ENCODE measurements at places on chromosomes 2 and 18.
A peak's percentile ranks its signal among the peaks of the same experiment; 100 is the strongest.

DNA sequence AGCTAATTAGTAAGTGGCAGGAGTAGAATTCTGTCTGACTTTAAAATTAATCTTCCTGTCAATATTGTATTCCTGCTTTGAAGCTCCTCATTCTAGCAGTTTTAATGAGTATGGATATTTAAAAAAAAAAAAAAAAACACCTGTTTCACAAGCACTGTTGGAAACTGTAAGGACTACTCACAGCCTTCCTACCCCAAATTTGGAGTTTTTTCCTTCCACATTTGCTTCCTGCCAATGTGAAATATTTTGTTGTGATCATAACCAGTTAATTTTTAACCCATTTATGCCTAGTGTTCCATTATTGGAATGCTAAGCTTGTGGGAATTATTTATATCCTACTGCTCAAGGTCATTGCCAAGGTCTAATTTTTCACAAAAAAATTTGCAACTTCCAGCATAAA is 36.1 kb upstream of the SCYGR2 start:
- no peak for DNase-seq

DNA sequence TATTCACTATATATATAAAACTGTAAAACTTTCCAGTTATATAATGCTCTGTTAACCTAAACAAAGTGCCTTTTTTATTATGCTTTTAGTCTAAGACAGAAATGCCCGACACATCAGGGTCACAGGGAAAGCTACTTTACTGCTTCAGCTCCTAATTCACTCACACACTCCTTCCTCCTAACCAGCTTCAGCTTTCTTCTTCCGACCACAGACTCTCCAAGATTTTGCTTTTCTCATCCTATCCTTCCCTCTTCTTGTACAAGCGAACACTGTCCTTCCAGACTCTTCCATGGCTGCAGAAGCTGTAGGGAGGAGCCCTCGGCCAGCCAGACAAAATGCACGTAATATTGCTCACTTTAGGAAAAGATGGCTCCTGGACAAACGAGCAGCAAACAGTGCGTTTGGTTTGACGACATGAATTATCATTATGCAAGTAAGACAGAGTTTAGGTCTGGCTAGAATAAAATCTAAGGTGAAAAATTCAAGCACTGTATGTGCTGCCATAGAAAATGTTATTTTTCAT is 47.5 kb upstream of the HNRNPA3 start:
- no peak for DNase-seq

- DNase-seq, result no peak
These were observed 65.0 kb downstream of the SLC4A5 start for GRCh38 chr2:74278176-74278575.

GRCh38 chr2:234158812-234159211 is 108.3 kb downstream of the SPP2 start:
- no peak for DNase-seq

- no peak for DNase-seq
These were observed 197.3 kb downstream of the CELF4 start for GRCh38 chr18:37368110-37368954.

DNA sequence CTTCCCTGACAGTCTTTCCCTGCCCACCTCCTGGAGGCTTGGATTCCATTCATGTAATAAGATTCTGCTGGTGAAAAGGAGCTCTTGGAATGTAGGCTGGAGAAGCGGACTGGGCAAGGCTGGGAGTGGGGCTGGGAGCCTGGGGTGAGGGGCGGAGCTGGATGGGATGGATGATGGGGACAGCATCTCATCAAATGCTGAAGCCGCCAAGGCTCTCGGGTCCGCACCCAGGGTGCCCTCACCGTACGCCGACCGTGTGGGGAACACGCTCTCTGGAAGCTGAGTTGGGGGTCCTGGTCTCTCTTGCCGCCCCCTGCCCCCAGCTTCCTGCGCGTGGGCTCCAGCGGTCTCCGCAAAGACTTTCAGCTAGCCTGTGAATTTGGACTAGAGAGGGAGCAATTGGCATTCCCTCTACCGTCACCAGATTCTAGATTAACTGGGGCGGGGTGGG is 9.1 kb downstream of the RAX start:
- DNase-seq, result peak; percentile 59

- no peak for DNase-seq
These were observed 56.6 kb downstream of the STK39 start for GRCh38 chr2:168190590-168191336.

DNA sequence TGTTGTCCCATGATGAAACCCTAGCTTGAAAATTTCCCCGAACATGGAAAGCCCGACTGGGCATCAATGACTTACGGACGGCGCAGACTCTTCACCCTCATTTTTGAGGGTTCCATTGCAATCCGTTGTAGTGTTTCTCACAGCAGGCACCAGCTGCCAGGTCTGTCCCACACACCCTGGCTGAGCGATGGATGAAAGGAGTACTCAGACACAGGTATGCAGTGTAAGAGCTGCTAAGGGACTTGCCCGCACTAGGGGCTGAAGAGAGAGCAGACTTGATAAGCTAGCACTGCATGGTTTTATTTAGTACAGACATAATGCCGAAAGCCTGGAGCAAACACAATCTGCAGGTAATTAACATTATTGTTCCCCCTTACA is 15.8 kb downstream of the DYNAP start:
- peak; percentile 49 for DNase-seq

- DNase-seq, result no peak
These were observed 139.4 kb upstream of the HDAC4 start for GRCh38 chr2:239540174-239540573.

DNA sequence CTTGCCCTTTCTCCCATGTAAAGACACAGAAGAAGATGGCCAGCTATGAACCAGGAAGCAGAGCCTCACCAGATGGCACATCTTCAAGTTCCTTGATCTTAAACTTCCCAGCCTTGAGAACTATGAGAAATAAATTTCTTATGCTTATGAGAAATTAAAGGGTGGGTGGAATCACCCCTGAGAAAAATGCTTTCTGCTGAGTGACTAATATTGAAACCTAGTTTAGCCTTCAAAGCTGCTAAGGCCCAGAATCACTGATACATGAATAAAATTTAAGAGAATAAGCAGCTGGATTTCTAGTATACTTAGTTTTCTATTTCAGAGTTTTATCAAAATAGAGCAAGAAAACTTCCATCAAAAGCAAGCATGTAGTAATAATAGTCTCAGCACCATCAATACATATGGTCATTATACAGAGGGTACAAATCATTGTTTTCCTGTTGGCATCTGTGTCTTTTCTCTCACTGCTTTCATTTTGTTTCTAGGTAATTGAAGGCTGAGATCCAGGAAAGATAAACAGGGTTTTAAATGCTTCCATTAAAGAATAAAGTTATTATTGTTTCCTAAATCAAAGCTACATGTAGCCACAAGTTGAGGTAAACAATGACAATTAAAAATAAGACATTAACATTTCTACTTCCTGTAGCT is 53.3 kb upstream of the COL5A2 start:
- no peak for DNase-seq

DNA sequence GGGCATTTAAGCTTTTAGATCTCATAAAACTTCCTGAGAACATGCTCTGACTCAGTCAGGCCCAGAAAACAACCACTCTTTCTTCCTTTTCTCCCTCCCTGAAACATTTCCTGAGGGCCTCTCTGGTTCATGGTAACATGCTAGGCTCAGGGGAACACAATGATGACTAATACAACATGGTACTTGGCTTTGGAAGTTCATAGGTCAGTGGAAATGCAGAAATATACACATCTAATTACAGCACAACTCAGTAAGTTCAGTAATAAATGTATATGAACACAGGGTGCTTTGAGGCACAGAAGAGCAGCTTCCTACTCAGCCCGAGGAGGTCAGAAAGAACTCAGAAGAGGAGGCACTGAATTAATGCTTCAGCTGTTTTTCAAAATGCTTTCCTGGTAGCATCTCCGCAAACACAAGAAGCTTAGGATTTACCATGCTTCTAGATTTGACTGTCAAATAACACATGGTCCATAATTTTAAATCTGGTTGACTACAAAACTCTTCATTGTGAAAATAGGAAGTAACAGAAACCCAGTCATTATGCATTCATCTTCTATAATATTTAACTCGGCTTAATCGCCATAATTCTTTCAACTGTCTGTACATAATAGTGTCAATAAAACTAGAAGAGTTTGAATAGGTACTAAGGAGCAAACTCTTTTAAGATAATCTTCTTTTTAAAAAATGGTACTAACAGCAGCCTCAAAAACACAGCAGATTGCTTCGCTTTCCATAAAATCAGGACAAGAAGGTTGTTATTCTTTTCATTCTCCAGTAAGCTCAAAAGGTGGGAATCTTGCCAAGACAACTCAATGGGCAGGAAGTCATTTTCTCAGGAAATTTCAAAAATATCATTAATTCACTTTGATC is 251.3 kb downstream of the DLGAP1 start:
- no peak for DNase-seq

- no peak for DNase-seq
These were observed 146.5 kb downstream of the CCDC74A start for GRCh38 chr2:131674174-131674507.

DNA sequence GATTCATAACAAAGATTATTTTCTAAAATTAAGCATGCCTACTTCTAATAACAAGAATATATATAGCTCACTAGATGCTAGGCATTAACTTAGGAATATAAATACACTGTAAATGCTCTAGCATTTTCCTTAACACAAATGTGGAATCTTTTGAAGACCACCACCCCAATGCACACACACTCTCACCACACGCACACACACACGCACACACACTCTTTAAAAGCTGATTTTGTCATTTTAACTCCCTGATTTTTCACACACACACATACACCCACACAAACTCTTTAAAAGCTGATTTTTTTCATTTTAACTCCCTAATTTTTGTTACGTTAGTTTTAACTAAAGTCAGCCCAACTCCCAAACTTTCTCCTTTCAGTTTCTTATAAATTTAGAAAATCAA is 3.0 kb downstream of the COL5A2 start:
- no peak for DNase-seq

DNA sequence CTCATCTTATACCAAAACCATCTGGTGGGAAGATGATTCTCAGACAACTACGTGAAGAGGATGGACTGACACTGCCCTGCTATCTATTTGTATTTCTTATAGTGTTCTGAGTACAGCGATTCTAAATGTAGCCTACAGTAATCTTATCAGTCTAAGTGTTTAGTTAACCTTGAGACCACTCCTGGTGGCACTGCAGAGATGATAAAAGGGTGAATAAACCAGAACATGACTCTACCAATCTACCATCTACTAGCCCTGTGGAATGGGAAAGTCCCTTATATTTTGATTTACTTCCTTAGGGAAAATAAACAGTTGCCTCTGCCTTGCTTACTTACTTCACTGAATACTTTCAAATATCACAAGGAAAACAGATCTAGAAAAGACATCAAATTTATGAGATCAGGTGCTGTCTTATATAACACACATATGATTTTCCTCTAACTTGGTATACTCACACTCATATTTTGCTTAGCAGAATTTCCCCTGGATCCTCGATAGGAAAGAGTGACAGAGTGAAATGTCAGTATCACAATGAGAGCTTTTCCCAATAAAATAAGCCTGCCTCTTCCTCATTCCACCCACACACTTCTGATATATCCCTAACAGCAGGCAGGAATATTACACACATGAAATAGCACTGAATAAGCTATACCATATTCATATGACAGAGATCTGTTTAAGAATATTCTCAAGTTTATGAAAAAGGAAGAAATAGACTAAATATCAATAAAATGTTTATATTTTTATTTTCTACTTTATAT is 58.6 kb upstream of the MTIF2 start:
- no peak for DNase-seq

DNA sequence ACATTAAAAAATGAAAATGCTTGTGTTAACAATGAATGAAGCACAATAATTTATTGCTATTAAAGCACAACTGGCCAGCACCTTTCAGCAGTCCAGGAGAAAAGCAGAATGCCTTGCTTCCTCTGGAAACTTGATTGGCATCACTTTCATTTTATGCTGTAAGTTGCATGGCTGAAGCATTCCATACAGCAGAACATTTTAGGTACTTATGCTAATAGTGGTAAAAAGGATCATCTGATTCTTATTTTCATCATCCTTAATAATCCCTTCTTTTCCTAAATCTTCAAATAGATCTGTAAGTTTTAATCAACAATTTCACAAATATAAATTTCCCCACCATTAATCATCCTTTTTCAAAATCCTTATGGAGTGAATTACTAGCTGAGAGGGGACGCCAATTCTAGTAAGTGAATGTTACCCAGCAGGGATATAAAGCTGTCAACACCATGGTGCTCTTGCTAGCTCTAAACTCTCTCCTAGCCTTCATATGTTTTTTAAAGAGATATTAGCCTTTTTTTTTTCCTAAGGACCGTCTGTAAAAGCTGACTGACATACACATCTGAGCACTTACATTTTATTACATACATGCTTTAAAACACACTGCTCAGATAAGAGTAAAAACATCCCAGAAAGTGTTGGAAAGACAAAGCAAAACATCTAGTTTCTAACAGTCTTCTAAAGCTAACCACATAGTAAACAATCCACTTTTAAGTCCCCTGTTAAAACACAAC is 5.3 kb downstream of the SATB2 start:
- DNase-seq, result no peak

All from H9 (cell line).